ENCODE measurements at places on chromosomes 3 and 15. TPM values are rescaled to one million over a fixed set of nuclear protein-coding genes. Genes with fewer than 3 reads are reported as not detected.

GRCh38 chr15:66621491-66622467 lies 56.0 kb upstream of the LCTL start:
- H3K4me3 ChIP-seq = no peak overlapping the region
- H3K27ac ChIP-seq = peak overlapping the region; percentile 60

DNA sequence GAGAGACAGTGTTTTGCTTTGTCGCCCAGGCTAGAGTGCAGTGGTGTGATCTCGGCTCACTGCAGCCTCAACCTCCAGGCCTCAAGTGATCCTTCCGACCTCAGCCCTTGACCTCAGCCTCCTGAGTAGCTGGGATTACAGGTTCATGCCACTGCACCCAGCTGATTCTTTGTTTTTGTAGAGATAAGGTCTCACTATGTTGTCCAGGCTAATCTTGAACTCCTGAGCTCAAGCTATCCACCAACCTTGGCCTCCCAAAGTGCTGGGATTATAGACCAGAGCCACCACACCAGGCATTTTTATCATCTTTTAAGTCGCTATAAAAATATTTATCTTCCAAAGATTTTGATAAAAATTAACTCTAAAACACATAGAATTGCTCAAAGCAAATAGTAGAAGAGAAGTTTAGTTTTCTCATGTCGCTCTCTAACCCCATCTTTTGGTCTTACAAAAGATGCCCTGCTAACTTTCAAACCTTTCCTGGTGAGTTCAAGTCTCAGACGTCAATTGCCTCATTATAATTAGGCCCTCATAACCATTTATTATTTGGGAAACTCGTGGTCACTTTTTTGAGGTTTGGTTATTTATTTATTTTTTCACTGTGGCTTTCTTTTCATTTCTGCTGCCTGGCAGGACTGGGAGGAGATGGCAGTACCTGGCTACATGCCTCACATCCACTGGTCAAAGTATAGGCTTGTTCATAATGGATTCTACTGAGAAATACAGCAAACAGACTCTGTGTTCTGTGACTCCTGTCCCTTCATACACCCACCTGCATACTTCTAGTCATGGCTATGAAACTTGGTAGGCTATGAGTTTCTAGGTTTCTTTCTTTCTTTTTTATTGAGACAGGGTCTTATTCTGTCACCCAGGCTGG lies 48.3 kb upstream of the DPPA4 start:
- no peak for DNase-seq
- H3K27ac ChIP-seq = no peak overlapping the region
- H3K36me3 ChIP-seq = no peaks in the 10 kb centered on the region
- H3K4me3 ChIP-seq = no peak overlapping the region
- no peaks in the 10 kb centered on the region for H3K27me3 ChIP-seq

- H3K27ac ChIP-seq = no peak overlapping the region
- no peak overlapping the region for H3K4me3 ChIP-seq
- H3K36me3 ChIP-seq = no peaks in the 10 kb centered on the region
- H3K4me1 ChIP-seq = peaks cover 43% of the 10 kb centered on the region
- no peak for DNase-seq
These were observed 3.3 kb upstream of the WNT5A start for GRCh38 chr3:55490276-55490913.

GRCh38 chr3:49914906-49915305 lies 11.2 kb upstream of the MST1R start:
- no peaks in the 10 kb centered on the region for H3K4me1 ChIP-seq
- H3K4me3 ChIP-seq = no peak overlapping the region
- peaks cover 9% of the 10 kb centered on the region for H3K36me3 ChIP-seq

DNA sequence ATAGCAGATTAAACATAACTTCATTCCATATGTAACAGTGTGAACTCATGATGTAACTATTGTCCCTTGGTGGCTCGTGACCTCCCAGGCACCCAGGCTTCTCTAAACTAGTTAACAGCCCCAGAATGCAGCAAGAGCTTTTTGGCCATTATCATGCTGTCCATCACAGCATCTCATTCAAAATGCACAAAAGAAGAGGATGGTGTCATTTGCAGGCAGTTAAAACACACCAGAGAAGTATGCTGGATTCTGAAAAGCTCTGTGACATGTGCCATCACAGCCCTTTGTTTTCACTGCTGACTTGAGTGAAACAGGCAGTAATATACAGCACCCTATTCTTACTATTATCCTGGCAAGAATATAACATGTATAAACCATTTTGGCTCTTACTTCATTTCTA lies 117.6 kb upstream of the CHMP2B start:
- no peaks in the 10 kb centered on the region for H3K4me1 ChIP-seq
- H3K27me3 ChIP-seq = no peaks in the 10 kb centered on the region
- H3K4me3 ChIP-seq = no peak overlapping the region
- H3K36me3 ChIP-seq = no peaks in the 10 kb centered on the region
- no peak overlapping the region for H3K27ac ChIP-seq

DNA sequence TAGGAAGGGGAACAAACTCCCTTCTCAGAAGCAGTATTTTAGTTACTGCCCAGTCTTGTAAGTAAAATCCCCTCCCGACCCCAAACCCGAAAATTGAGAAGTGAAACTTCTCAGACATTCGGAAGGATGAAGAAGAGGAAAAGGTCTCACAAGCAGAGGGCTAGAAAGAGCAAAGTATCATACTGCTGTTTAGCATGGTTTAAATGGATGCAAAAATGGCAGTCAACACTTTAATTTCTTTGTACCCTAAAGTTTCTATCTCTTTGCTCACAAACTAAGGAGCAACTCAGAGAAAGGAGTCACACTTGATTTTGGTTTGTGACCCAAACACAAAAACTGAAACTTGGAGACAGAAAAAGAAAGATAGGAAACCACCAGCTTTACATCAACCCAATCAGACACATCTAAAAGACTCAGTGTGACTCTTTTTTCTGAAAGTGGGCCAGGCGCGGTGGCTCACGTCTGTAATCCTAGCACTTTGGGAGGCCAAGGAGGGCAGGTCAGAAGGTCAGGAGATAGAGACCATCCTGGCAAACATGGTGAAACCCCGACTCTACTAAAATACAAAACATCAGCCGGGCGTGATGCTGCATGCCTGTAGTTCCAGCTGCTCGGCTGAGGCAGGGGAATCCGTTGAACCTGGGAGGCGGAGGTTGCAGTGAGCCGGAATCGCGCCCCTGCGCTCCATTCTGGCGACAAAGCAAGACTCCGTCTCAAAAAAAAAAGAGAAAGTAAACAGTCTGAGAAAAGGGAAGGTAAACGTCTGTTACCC lies 63.2 kb upstream of the ATP11B start:
- no peaks in the 10 kb centered on the region for H3K4me1 ChIP-seq
- DNase-seq = no peak
- H3K27me3 ChIP-seq = no peaks in the 10 kb centered on the region
- no peak overlapping the region for H3K27ac ChIP-seq
- no peaks in the 10 kb centered on the region for H3K36me3 ChIP-seq
- no peak overlapping the region for H3K4me3 ChIP-seq

GRCh38 chr3:141071681-141072260 lies 20.6 kb downstream of the SPSB4 start:
- no peak overlapping the region for H3K4me3 ChIP-seq
- no peaks in the 10 kb centered on the region for H3K36me3 ChIP-seq
- no peak for DNase-seq
- no peak overlapping the region for H3K27ac ChIP-seq
- no peaks in the 10 kb centered on the region for H3K27me3 ChIP-seq
- H3K4me1 ChIP-seq = no peaks in the 10 kb centered on the region

DNA sequence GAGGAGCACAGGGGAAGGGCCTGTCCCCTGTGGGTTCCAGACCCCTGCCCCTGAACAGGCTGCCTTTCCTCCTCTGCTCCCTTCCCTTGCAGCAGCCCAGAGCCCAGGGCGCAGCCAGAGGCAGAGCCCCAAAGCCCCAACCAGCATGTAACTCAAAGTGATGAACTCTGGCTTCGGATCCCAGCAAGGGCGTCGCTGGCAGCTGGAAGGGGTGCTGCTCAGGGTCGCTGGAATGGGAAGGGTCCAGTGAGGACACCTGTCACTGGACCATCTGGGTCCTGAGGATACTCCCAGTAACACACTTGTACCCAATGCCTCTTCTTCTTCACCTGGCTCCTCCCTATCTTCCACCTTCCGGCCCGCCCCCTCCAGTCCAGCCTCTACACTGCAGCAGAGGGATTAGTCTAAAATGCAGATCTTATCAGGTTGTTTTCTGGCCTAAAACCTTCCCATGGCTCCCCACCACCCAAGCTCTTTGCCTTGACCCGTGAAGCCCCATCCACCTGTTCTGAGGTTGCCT lies 64.0 kb downstream of the SLC6A1 start:
- DNase-seq = no peak
- no peak overlapping the region for H3K4me3 ChIP-seq
- no peaks in the 10 kb centered on the region for H3K36me3 ChIP-seq
- H3K27ac ChIP-seq = no peak overlapping the region
- H3K27me3 ChIP-seq = peaks cover 21% of the 10 kb centered on the region

- peaks cover 5% of the 10 kb centered on the region for H3K27me3 ChIP-seq
- no peak overlapping the region for H3K4me3 ChIP-seq
- no peaks in the 10 kb centered on the region for H3K36me3 ChIP-seq
- H3K4me1 ChIP-seq = peaks cover 9% of the 10 kb centered on the region
- DNase-seq = no peak
These were observed 28.8 kb downstream of the PSTPIP1 start for GRCh38 chr15:77023576-77024272.

DNA sequence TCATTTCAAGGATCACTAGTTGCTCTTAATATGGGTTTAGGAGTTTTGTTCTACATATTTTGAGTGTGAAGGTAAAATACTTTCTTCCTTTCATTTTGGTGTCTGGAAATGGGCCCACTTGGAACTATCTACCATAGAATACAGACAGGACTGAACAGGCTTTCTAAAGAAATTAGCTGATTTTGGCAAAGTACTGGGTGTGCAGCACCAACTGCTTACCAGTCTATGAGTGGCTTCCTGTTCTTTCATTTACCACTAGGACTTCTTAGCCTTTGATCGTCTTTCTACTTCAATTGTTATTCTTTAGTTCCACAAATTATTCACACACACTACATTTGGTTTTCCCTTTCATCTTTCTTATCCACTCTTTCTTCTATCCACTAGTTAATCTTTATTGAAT lies 1196.3 kb downstream of the ROBO1 start:
- no peak overlapping the region for H3K4me3 ChIP-seq
- H3K27ac ChIP-seq = no peak overlapping the region
- no peaks in the 10 kb centered on the region for H3K27me3 ChIP-seq

DNA sequence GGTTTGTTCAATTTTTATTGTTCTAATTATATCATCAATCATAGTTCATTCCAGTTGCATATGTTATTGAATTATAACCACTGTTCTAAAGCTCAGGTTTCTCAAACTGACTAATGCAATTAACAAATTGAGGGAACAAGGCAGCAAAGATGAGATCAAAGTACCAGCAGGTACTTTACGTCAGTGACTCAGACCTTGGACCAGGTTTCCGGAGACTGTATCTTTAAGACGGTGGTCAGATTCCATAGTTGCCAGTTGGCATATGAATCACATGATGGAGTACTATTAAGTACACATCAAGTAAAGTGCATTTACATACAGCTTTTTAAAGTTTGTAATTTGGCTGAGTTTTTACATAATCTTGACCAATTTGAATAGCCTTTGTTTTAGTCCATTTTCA lies 583.6 kb upstream of the ROBO2 start:
- H3K27ac ChIP-seq = no peak overlapping the region
- H3K27me3 ChIP-seq = no peaks in the 10 kb centered on the region
- no peaks in the 10 kb centered on the region for H3K36me3 ChIP-seq

DNA sequence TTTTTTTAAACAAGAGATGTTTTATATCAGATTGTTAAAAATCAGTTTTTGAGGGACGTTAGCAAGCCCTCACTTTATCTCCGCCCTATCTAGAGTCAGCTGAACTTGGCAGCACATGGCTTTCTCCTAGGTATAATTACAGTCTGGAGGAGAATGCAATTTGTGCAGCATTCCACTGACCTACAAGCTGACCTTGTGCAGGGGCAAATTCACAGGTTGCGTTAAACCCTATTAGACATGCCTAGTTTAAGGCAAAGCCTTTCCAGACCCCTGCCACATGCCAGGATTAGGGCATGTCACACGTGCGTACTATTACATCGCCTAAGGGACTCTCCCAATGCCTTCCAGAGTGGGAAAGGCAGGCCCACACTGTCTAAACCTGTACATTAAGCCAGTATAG lies 224.0 kb downstream of the GREM1 start:
- no peaks in the 10 kb centered on the region for H3K36me3 ChIP-seq
- DNase-seq = no peak
- H3K27me3 ChIP-seq = no peaks in the 10 kb centered on the region
- H3K4me1 ChIP-seq = no peaks in the 10 kb centered on the region

- H3K4me1 ChIP-seq = no peaks in the 10 kb centered on the region
- H3K27ac ChIP-seq = no peak overlapping the region
- H3K36me3 ChIP-seq = no peaks in the 10 kb centered on the region
- no peaks in the 10 kb centered on the region for H3K27me3 ChIP-seq
- no peak overlapping the region for H3K4me3 ChIP-seq
- DNase-seq = no peak
These were observed 168.5 kb downstream of the MECOM start for GRCh38 chr3:169494982-169495381.

DNA sequence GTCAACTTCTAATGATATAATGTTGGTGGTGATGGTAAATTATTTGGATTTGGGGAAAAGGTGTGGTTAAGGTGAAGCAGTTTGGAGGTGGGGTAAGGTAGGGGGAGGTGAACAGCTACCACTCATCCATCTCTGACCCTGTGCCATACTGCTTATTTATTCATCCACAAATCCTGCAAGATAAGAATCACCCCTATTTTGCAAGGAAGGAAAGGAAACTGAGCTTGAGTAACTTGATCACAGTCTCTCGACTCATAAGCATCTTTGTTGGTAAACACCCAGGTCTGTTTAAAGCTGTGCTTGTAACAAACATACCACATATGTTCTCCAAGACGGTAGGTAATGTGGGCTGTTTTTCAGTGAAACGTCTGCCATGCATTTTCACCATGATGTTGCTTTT lies 67.3 kb downstream of the PTPRG start:
- H3K27me3 ChIP-seq = no peaks in the 10 kb centered on the region
- H3K36me3 ChIP-seq = no peaks in the 10 kb centered on the region
- no peak for DNase-seq

A4GNT gene
- total RNA-seq = not detected

ITGA11 gene
- total RNA-seq = 3.2 TPM

SYNPR gene
- not detected for total RNA-seq

ADAMTS17 gene
- 8.9 TPM for total RNA-seq

RHCG gene
- total RNA-seq = not detected

NR2E3 gene
- 0.55 TPM for total RNA-seq

TRPM1 gene
- not detected for total RNA-seq

APOD gene
- 3.4 TPM for total RNA-seq

STRIT1 gene
- total RNA-seq = not detected

KLF15 gene
- 4.0 TPM for total RNA-seq
